SK-N-MC (cell line): ENCODE measurements at places on chromosomes 11 and 22.

GRCh38 chr11:113926273-113927197 lies 21.9 kb downstream of the HTR3B start:
- no peak for DNase-seq

GRCh38 chr11:69260622-69261021 lies 33.3 kb upstream of the MYEOV start:
- DNase-seq, result no peak

DNA sequence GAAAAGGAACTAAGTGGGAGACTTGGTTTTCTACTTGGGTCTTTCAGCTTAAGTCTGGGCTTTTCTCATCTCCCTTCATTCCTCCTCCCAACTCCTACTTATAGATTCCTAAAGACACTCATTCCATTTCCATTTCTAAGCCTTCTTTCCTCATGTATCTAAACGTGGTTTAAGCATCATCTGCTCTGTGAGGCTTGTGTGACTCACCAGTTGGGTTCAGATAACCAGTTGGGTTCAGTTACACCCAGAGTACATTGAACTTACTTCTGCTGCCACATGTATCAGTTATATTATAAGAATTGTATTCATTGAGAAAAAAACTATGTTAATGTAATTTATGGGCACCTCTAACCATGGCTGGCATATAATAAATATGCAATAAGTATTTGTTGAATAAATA lies 831.2 kb upstream of the CCDC90B start:
- no peak for DNase-seq

DNA sequence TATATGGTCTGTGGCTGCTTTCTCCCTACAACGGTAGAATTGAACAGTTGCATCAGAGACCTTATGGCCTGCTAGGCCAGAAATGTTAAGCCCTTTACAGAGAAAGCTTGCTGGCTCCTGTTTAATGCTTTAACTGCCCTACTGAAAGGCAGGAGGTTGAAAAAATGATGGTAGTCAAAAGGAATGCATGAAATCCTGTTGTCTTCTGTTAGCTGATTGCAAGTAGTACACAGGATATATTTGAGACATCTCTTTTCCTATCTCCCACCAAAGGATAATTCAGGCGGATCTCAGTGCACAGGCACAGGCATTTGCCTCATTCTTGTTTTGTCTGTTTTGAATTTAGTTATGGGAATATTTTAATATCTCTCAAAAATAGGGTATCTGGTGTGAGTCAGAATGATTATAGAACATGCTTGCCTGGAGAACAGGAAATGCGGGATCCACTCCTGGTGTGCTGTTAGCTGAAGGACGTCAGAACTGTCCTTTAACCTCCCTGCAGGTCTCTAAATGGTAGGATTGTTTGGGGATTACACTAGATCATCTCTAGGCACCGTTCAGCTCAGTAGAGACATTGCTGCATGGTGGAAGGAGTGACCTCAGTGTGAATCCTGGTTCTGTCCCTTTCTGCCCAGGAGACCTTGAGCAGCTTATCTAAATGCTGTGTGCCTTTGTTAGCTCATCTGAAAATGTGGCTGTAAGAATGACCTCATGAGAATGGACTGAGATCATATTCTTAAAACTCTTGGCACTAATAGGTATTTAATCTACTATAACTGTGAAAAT lies 49.5 kb downstream of the PACS1 start:
- DNase-seq, result peak; percentile 73

- no peak for DNase-seq
These were observed 2.5 kb upstream of the SORL1 start for GRCh38 chr11:121449626-121450025.

- no peak for DNase-seq
These were observed 65.9 kb upstream of the BLID start for GRCh38 chr11:122181893-122182292.

DNA sequence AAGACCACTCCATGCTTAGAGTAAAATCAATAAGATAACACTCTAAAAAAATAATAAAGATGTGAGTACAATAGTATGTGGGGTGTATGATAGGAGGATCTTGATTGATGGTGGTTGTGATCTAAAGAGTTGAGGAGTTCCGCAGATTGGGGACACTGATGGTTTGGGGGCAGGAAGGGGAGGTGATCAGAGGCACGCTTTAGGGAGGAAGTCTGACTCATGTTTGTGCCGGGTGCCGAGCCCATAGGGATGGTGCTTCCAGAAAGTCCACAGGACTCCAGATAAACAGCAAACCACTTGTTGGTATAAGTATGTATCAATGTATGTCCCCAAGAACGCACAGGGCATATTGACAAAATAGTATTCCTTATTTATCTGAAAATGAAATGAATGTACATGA lies 27.5 kb downstream of the LINC01488 start:
- no peak for DNase-seq

- no peak for DNase-seq
These were observed 33.2 kb upstream of the TTC12 start for GRCh38 chr11:113281052-113281725.

DNA sequence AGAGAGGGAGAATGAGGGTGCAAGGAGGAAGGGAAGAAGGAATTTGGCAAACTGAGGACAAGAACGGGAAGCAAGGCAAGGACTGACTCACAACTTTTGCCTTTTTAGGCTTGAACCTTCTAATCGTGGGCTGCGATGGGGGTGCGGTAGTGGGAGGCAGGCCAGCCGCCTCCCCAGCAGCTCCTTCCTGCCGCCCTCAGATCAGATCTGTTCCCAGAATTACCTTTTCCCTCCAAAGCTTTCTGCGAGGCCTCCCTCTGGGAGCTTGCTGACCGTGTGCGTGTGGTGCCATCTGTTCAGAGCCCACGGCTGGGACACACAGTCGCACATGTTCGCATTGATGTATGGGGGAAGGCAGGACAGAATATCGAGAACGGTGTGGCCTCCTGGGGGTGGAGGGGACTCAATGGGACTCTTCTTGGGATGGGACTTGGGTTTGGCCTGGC lies 86.9 kb upstream of the PARVA start:
- DNase-seq, result no peak

DNA sequence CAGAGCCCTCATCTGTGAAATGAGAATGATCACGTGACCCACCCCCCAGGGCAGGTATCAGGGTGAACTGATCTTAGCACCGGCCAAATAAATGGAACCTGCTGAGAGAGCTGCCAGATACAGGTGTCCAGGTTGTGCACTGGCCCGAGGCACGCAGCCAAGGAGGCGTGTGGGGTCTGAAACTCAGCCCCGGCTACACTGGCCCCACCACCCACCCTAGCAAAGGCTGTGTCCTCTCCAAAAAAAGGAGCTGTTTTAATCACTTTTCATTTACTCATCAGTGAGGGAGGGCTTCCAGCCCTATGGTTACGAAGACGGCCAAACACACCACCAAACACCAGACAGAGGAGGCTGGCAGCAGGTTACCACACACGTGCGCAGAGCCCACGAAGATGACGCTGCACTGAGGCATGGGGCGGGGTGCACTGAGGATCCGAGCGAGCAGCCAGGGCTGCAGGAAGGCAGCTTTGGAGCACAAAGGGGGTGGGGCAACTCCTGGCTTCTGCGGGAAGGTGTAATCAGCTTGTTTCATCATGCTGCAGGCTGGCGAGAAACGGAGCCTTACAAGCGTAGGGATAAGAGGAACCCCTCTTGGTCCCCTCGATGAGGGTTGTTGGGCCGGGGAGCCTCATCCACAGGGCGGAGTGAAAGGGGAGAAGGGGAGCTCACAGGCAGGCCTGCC lies 19.5 kb upstream of the SLC22A12 start:
- no peak for DNase-seq

GRCh38 chr11:110356762-110357671 lies 60.6 kb upstream of the RDX start:
- no peak for DNase-seq
